Omental fat pad (tissue), 4 donors: ENCODE measurements at places on chromosomes 5 and 9. TPM values are rescaled to one million over a fixed set of nuclear protein-coding genes. Genes with fewer than 3 reads are reported as not detected.

Gene MUSK
- total RNA-seq = not detected

Gene ADAMTS2
- total RNA-seq = 58.7 TPM

Gene TRIM36
- total RNA-seq = 0.79 TPM

Gene TAF9
- 52.8 TPM for total RNA-seq

Gene KIF12
- 0.19 TPM for total RNA-seq

- no peak for DNase-seq
These were observed 88.9 kb upstream of the TBCA start for GRCh38 chr5:77864997-77865396.

GRCh38 chr5:177496727-177497291 is 595 bp downstream of the PDLIM7 start:
- DNase-seq = no peak

- no peak for DNase-seq
These were observed 196.7 kb downstream of the RGS3 start for GRCh38 chr9:113660196-113660595.

DNA sequence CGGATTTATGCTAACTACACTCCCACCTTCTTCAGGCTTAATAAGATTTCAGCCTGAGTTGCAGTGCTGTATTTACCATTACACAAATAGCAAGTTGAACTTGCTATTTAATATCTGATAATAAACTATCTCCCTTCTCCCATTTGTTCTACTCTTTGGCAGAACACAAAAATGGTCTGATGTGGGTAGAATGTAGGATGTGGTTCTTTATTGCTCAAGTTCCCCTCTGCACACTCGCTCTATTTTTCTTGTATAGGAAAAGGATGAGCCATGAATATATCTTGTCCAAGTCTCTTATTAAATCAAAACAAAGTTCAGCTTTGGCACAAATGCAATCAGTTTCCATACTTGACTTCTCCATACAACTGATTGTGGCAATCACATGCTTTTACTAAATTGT is 37.2 kb upstream of the KIF2A start:
- DNase-seq = no peak

DNA sequence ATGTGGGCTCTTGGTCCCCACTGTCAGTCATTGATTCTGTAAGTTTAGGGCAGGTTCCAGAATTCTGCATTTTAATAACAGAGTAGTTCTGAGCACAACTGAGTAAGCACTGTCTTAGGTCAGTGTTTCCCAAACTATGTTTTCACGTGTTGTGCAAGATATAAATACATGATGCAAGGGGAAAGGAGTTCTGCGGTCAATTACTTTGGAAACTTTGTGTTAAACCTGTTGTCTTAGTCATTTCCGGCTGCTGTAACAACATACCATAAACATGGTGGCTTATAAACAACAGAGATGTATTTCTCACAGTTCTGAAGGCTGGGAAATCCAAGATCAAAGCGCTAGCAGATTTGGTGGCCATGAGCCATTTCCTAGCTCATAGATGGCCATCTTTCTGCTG is 69.8 kb downstream of the EQTN start:
- DNase-seq = no peak

GRCh38 chr9:76444322-76444929 is 14.6 kb upstream of the GCNT1 start:
- DNase-seq = no peak

- DNase-seq = no peak
These were observed 78.9 kb downstream of the SEMA4D start for GRCh38 chr9:89418882-89419640.

GRCh38 chr9:5819174-5819573 is 13.7 kb downstream of the ERMP1 start:
- DNase-seq = no peak
